ENCODE measurements at places on chromosomes 2 and 18. TPM values are rescaled to one million over a fixed set of nuclear protein-coding genes. Genes with fewer than 3 reads are reported as not detected.

ST6GAL2 gene
- 6.2 TPM for total RNA-seq

ALPI gene
- not detected for total RNA-seq

RAB27B gene
- total RNA-seq: 0.55 TPM

DGKD gene
- total RNA-seq: 10.7 TPM

TNFRSF11A gene
- total RNA-seq: 2.1 TPM

TUBB8B gene
- not detected for total RNA-seq

MOGAT1 gene
- not detected for total RNA-seq

STK39 gene
- total RNA-seq: 24.0 TPM

TLK1 gene
- total RNA-seq: 52.3 TPM

SNTG2 gene
- 3.2 TPM for total RNA-seq

SUCLG1 gene
- total RNA-seq: 104 TPM

TCF23 gene
- not detected for total RNA-seq

FBXO41 gene
- total RNA-seq: 0.55 TPM

DDX1 gene
- total RNA-seq: 85.4 TPM

MLPH gene
- 21.9 TPM for total RNA-seq

ZNF396 gene
- 3.3 TPM for total RNA-seq

POMC gene
- 21.0 TPM for total RNA-seq

PLCL1 gene
- 16.8 TPM for total RNA-seq

CD8A gene
- total RNA-seq: 0.99 TPM

SMC6 gene
- total RNA-seq: 10.7 TPM

NTSR2 gene
- total RNA-seq: not detected

SEMA4F gene
- 5.5 TPM for total RNA-seq

GPR39 gene
- 0.66 TPM for total RNA-seq

SCN9A gene
- total RNA-seq: 22.1 TPM

Measured in sigmoid colon (tissue), 7 donors.